ENCODE measurements at places on chromosomes 3 and 15.

- DNase-seq: no peak
These were observed 37.8 kb downstream of the MINDY4B start for GRCh38 chr3:150867434-150867833.

DNA sequence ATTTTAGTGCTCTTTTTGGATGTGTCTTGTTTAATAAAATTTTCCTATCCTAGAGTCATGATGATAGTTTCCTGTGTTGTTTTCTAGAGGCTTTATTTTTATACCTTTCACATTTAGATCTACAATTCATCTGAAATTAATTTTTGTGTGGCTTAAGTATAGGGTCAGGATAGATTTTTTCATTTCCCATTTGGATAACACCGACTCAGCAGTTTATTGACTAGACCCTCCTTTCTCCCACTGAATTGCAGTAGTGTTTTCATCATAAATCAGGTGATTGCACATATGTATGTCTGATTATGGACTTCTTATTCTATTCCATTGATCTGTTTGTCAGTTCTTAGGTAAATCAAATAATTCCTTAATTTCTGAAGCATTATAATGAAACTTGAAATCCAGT, 10.4 kb downstream of the PRR23A start:
- DNase-seq: no peak

DNA sequence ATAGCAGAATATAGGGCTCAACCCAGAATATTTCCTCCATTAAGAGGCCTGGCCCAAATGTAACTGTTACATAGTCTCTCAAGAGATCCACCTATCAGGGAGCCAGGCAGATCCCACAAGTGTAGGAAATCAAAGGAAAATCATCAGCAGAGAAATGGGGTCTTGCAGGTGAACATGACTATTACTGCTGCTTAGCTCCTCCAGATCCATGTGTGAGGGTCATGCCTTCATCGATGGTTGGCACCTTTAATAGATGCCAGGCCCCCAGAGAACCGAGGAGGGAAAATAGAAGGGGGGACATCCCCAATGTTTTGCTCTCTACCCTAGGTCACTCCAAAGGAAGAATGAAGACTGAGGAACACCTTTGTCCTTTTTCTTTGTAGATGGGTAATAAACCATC, 1029.9 kb upstream of the CADM2 start:
- no peak for DNase-seq

DNA sequence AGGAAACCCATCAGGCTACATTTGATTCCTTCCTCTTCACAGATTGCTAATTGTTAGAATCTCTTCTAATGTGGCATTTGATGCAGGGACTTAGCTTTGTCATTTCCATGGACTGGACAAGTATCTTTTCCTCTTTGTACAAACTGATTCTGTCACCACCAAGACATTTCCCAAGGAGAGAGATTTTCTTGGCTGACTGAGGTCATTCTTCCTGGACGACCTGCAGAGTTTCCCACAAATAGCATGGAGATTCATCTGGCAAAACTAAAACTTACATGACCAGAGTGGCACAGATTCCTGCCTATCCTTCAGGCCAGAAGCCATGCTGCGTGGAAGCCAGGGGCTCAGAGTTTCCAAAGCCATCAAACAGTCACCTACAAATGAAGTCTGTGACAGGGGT, 269.2 kb upstream of the LRTM1 start:
- DNase-seq: no peak

GRCh38 chr3:147797095-147797494, 387.9 kb downstream of the ZIC1 start:
- DNase-seq: no peak

GRCh38 chr3:129557548-129557894, 14.5 kb downstream of the H1-8 start:
- DNase-seq: no peak

DNA sequence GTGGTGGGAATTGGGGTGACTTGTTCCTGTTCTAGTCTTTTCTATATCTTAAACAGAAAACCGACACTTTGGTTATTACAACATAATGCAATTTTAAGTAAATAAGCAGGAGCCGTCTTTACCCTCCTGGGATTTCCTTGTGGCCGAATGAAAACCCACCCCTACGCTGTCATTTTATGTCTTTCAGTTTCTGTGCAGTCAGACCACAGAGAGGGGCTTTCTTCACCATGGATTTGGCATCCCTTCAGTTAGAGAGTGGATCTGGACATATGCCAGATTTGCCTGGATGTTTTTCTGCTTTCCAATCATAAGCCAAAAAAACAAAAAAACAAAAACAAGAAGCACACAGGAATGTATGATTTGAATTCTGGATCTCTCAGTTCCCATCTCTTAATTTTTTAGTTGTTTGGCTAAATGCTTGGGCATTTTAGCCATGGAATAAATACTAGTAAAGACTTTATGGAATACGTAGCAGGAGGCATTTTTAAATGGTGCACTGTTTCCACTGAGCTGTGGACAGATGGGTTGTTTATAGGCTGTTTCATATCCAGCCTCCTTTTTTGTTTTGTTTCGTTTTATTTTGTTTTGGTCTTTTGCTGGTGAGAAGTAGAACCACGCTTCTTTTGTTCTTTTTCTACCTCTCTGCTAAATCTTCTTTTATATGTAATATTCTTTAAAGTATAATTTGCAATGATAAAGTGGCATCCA, 272.9 kb downstream of the FEZF2 start:
- DNase-seq: no peak

- no peak for DNase-seq
These were observed 222.6 kb upstream of the NR2F2 start for GRCh38 chr15:96107916-96108315.

DNA sequence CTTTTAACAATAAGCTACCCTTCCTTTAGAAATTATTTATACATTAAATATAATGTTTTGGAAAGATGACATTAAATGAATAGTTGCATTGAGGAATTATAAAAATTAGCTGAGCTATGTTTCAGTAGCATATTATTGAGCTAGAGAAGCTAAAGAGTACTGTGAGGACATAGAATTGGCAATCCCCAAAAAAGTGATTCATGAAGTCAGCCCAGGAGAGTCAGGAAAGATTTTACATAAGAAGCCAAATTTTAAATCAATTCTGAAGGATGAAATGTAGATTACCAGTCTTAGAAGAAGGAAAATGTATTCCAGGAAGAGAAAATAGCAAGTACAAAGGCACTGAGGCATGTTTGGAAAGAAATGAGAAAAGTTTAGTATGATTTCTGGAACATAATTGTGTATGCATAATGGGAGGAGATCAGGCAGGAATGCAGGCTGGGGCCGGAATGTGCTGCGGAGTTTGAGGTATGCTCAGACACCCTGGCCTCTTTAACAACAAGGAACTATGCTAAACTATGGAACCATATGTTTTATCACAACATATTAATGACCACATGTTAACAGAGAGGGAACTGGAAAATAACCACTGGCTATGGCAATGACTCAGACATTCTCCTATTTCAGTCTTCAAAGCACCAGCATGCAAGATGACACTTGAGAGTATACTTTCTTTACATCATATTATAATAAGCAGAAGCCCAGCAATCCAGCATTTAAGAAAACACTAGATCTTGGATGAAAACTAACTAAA, 103.3 kb upstream of the COL8A1 start:
- DNase-seq: no peak

GRCh38 chr15:87687523-87687870, 569.0 kb downstream of the NTRK3 start:
- no peak for DNase-seq

GRCh38 chr3:148226246-148226645, 471.5 kb upstream of the AGTR1 start:
- DNase-seq: no peak

GRCh38 chr15:99614749-99615288, 49.0 kb downstream of the MEF2A start:
- no peak for DNase-seq

DNA sequence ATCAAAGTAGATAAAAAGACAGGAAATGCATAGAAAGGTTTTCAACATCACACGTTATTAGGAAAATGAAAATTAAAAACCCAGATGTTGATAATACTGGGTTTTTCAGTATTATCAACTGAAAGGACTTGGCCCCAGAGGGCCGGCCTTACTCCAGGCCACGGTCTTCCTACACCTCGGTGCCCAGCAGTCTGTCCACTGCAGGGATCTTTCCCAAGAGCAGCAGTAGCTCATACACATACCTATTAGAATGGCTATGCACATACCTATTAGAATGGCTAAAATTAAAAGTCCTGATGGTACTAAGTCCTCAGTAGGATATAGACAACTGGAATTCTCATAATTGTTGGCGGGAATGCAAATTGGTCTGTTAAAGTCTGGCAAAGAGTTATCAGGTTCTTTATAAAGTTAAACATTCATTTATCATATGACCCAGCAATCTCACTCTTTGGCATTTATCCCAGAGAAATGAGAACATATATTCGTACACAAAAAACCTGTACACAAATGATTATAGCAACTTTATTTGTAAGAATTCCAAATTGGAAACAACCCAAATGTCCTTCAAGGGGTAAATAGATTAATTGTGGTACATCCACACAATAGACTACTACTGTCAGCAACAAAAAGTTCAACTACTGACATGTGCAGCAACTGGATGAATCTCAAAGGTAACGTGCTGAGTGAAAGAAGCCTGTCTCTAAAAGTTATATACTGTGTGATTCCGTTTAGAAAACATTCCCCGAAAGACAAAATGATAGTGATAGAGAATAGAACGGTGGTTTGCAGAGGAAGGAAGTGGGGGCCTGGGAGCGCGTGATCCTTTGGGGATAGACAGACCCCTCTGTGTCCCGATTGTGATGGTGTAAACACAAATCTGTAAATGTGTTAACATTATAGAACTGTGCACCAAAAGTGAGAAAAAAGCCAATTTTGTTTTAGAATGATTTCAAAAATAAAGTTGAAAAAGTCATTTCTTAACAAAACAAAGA, 62.3 kb downstream of the MCTP2 start:
- no peak for DNase-seq

GRCh38 chr3:41898631-41899030, 63.3 kb downstream of the ULK4 start:
- no peak for DNase-seq

DNA sequence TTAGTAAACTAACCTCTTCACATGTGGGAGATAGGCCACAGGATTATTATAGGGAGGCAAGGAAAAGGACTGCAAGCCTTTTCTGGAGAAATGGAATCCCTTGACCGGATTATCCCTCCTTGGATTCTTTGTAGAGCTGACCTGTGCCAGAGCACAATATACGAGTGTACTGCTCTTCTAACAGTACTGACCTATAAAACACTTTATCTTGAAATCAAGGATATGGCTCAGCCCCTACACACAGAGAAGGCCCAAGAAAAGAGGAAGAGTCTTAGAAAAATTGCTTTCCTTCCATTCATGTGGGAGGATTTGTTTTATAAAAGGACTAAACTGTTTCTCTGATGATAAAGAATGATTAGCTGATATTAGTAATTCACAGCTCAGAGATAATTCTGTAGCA, 42.2 kb downstream of the DMXL2 start:
- DNase-seq: no peak

DNA sequence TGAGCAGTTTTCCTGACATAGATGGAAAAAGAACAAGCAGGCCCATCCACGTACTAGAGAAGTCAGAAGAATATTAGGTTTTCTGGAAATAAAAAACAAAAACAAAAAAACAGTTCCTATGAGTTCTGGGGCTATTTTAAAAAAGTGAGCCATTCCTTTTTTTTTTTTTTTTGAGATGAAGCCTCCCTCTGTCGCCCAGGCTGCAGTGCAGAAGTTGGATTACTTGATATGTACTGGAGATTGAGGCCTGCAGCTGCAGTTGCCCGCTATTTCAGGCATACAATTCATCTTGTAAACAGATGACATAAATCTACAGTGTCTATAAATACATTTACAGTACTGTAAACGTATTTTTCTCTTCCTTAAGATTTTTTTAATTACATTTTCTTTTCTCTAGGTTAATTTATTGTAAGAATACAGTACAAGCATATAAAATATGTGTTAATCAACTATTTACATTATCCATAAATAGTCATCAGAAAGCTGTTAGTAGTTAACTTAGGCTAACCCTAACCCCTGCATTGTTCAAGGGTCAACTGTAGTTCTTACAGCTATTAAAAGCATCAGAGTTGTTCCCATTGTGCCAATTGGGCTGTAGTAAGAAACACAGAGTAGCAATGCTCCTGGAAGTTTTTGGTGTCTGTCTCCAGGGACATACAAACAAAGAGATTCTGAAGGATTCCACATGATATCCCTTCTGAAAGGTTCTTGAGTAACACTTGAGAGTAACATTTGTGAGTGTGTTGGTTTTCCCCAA, 11.2 kb upstream of the ACTL6A start:
- no peak for DNase-seq

DNA sequence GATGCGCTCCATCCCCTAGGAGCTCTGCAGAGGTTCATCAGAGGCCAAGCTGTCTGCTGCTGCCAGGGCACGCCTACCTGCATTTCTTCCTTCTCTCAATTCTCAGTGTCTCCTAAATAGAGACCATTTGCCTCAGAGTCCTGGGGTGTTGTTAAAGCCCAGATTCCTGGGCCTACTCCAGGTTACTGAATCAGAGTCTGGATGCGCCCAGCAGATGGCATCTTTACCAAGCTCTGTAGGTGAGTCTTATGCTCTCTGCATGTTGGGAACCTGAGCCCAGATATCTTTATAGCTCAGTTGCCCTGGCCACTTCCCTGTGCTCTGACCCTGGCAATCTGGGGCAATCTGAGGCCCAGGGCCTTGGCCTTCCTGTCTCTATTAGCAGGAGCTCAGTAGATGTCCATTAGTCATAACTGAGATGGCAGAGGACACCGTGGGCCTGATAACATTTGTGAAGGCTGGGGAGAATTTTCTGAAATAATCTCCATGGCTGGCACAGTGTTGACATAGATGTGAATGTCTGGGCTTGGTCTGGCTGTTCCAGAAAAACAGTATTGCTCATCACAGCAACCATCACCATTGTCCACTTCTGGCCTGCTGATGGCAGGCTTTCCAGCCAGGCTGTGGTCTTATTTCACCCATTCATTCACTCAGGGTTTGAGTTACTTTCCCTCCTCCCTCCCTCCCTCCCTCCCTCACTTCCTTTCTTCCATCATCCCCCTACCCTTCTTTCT, 13.3 kb upstream of the RBP1 start:
- DNase-seq: no peak

DNA sequence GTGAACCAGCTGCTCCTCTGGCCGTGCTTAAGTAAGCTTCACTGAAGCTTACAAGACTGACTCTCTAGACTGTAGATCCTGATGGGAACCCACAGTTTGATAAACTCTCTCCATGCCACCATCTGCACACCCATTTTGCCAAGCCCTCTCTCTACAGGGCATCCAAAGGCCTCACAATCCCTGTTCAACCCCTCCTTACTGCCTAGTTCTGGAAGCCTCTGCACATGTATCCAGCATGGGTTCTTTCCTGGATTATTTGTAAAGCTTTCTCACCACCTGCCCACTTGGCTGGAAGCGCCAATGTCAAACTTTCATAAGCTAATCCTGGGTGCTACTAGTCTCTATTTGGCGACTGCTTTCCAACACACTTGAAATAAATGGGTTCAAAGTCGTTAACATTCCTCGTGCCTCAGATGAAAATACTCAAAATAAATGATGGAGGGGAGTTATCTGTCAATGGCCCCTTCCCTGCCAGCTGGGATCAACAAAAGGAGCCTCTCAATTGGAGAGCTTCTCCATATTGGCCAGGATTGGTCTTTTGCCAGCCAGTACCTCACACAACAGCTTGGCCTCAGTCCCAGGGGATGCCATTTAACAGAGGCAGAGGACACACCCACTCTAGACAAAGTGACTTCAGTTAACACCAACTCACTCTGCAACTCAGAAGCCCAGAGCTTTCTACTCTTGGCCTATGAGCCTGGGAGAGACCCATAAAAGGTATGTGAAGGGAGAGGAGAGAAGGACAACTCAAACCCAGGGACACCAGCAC, 48.1 kb downstream of the SH3BP5 start:
- DNase-seq: peak; percentile 40

- DNase-seq: no peak
These were observed 24.1 kb downstream of the CRABP1 start for GRCh38 chr15:78364233-78364632.

- no peak for DNase-seq
These were observed 535 bp downstream of the MCTP2 start for GRCh38 chr15:94231723-94232468.

Data from NCI-H187 (cell line).